ENCODE measurements at places on chromosomes 7 and 10.
A peak's percentile ranks its signal among the peaks of the same experiment; 100 is the strongest.

GRCh38 chr10:73774637-73775036 is 7.2 kb upstream of the CHCHD1 start:
- DNase-seq, result no peak

DNA sequence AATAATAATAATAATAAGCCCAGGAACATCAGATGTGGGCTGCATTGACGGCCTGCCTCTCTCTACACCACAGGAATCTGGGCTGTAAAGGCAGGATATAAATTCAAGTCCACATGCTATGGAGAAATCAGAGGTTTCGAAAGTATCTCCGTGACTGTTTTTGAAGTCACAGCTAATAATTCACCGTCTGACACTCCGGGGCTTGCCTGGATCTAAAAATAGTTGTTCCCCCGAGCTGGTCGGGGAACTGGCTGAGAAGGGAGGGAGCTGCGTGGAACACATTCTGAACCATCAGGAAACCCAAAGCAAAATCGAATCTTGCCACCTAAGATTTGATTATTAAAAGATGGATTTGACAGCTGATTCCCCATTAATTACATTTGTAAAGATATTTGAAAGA is 35.4 kb downstream of the KLF6 start:
- DNase-seq, result no peak

- DNase-seq, result peak; percentile 71
Measured at GRCh38 chr7:151818674-151819519, 58.0 kb downstream of the PRKAG2 start.

DNA sequence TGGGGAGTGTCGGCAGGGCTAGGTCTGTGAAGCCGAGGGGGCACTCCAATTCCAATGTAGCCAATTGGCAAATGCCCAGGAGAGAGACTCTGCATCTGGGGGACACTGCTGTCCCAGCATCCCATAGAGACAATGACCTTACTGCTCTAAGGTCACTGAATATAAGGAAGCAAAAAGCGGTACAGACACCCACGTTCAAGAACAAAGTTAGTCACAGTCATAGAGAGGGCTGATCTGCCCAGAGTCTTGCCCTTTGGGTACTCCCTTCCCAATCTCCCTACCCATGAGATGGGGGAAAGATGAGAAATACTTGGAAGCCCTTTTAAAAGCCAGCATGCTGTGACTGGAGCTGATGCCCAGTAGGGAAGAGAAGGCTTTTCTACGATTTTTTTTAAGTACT is 76.3 kb upstream of the GSDME start:
- DNase-seq, result no peak

Data from spleen (tissue), 13 donors.